Stimulated activated CD4-positive, alpha-beta T cell treated with anti-CD3 and anti-CD28 coated beads, Interleukin-15, amount 100 ng/mL, for 48 hours (primary cell): ENCODE measurements at places on chromosomes 7 and 10.

DNA sequence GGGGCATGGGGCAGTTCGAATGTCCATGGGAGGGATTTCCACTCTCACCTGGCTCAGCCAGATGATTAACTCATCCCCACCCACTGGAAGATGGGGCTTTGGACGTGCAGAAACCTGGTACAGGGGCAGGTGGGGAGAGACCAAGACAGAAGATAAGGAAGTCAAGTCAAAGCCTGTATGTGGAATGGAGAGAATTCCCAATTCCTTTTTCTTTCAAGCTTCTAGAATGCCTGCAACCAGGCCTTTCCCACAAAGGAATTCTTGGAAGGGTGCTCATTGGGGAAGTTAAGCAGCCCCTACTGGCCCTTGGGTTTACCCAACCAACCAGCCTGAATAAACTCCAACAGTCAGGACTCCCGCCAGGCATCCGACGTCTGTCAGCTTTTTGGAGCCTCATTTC is 39.1 kb downstream of the CCM2 start:
- no peak for DNase-seq

- DNase-seq: no peak
Measured at GRCh38 chr10:111247781-111248389, 171.1 kb downstream of the ADRA2A start.

- DNase-seq: no peak
Measured at GRCh38 chr7:128155100-128155740, 85.9 kb upstream of the LEP start.

- no peak for DNase-seq
Measured at GRCh38 chr10:91289305-91289704, 68.8 kb downstream of the PCGF5 start.

- DNase-seq: no peak
Measured at GRCh38 chr7:31707089-31707488, 20.1 kb downstream of the PPP1R17 start.

DNA sequence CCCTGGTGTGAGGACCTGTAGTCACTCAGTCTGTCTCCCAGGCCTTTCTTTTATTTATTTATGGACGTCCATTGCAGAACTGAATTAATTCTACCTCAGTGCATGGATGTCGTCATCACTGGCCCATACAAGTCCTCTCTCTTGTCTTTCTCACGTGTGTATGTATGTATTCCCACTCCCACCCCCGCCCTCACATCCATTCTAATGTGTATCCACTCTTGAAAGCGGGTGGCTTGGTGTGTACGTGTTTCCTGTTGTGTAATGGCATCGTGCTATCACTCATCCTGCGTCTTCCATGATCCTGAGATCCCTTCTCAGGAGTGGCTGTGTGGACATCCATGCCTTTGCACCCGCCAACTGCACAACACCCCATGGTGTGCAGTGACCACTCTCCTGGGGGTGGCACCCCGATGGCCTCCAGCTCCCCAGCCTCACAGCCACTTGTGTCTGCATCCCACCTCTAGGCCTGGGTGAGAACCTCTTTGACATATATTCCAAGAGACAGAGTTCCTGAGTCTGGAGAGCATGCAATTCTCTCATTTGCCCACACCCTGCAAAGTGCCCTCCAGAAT is 3.0 kb upstream of the AOC1 start:
- DNase-seq: no peak

GRCh38 chr10:17038627-17039026 is 91.0 kb downstream of the CUBN start:
- DNase-seq: no peak

DNA sequence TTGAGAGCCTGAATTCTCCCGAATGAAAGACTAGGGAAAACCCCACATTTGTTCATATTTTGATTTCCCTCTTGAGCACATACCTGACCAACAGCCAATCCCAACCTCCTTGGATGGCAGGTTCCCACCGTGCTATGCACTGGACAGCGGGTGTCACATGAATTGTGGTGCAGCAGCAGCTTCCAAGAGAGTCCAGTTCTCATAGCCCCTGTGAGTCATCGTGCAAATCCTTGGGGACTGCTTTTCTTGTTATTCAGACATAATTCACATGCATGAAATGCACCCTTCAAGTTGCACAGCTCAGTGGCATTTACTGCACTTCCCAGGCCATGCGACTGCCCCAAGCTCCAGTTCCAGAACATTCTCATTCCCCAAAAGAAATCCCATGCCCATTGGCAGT is 67.8 kb upstream of the PPP2R2D start:
- DNase-seq: no peak

DNA sequence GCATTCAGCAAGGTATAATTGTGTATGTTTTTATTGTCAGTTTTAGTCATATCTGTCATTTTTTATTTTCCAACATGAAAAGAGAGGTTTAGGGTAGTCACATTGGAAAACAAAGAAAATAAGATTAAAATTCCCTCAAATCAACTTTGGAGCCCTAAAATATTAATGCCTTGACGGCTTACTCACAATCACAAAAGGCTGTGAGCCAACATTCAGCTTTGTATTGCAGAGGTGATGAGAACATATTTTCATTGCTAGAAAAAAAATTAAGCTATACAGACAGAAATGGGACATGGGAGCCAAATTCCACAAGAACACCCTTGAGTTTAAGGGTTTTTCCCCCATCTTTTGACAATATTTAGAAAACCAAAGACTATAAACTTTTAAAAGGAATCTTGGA is 30.2 kb downstream of the CALD1 start:
- no peak for DNase-seq

GRCh38 chr10:64118736-64119135 is 597.5 kb downstream of the REEP3 start:
- DNase-seq: no peak

DNA sequence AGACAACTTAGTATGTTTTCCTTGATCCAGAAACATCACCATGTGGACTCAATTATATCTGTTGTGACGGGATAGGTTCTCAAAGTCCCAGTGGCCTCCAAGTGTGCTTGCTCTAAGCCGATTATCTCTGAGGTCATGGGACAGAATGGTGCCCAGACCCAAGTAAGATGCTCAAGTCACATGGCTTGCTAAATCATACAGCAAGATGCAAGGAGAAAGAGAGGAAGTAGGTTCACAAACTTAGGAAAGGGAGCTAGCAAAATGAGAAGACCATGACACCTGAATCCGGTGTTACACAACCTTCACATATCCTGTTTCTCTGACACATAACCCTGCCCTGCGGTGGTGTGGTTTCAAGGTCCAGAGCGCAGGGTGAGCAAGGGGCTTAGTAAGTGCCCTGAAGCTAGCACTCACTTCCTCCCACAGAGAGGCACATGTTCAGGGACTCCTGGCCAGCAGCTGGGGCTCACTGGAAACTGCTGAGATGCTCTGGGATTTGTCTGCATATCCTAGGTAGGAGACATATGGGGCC is 590.9 kb upstream of the ANKRD30A start:
- no peak for DNase-seq

DNA sequence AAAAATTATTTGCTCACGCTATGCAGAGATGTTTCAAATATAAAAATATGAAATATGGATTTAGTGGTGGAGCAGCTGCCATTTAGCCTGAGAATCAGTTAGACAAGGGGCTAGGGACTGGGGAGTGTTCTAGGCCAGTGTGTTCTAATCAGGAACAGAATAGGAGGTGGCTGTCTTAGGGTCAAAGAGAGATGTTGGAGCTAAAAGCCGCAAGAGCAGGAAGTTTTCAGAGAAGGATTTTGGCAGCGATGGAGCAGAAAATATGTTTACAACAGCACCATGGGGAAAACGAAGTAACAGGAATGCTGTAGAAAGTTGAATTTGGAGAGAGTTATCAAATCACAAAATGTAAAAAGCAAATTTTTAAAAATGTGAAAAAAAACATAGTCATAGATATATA is 314.0 kb upstream of the SEMA3A start:
- DNase-seq: no peak

DNA sequence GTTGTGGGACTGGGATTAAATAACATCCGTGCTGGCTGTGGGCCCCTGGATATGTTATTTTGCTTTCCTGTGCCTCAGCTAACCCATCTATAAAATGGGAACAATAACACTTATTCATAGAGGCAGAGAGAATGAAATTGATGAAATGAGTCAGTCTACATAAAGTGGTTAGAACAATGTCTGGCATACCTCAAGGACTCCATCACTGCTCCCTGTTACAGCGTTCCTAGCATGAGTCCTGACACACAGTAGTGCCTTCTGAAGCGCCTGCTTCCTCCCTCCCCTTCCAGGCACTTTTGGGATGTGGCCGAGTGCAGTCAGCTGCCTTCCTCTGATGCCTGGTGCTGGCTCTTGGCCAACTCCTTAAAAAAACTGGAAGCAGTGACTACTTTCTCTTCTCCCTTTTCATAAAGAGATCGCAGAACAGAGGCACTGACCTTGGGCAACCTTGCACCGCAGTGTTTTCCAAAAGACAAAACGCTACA is 108.4 kb upstream of the ZMIZ1 start:
- no peak for DNase-seq

- no peak for DNase-seq
Measured at GRCh38 chr10:131561897-131562296, 250.4 kb upstream of the TCERG1L start.

DNA sequence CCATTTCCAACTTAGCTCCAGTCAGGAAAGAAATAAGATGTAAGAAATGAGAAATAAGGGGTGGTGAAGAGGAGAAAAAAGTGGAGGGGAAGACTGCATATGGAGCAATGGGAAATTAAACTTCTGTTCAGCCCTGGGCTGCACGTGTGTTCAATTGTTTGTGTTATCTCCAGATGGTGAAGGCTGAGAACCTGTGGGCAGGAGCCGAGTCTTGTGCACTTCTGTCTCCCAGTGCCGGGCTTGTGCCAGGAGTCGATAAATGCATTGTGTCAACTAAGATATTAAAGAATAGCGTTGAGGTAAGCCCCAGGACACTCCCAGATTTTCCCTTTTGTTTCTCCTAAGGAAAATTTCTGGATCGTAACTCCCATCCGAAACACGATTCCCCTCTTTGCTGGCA is 98.2 kb downstream of the PRLHR start:
- DNase-seq: no peak

GRCh38 chr7:137371616-137372015 is 28.1 kb upstream of the PTN start:
- no peak for DNase-seq

DNA sequence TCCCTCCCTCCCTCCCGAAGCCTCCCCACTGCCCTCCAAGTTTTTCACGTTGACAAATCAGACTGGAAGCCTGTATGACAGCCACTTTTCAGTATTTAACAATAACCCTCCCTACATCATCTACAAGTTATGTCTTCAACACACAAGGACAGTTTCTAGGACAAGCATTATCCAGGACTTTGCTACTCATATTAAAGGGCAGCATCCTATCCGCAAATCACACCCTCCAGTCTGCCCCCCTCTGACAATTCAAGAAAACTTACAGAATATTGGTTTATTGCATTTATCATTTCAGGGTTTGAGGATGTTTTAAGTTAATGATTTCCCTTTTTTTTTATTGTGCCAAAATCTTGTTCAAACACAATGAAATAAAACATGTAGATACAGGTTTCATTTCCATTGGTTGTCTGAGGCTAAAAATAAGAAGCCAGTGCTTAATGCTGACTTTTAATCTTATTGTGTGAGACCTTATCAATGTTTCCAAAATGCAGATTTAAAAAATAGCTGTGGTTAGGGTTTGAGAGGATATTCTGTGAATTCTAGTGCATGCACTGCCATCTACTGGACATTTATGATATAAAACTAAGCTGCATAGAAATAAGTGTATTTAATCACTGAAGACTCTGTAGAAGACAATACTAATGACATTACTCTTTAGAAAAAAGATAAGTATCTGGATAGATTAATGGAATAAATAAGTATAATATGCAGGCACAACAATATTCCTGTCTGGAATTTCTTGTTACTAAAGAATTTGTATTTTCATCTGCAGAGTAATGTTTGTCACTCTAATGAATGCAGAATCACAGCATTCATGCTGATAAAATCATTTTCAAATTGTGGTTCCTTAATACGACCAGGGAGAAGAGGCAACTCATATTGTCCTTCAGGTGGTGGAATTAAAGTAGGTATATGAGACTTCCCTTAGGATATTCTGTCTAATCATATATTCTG is 64.1 kb downstream of the CAV1 start:
- no peak for DNase-seq

- no peak for DNase-seq
Measured at GRCh38 chr7:124686543-124687171, 78.9 kb downstream of the GPR37 start.
